ENCODE measurements at places on chromosomes 16 and 17.

DNA sequence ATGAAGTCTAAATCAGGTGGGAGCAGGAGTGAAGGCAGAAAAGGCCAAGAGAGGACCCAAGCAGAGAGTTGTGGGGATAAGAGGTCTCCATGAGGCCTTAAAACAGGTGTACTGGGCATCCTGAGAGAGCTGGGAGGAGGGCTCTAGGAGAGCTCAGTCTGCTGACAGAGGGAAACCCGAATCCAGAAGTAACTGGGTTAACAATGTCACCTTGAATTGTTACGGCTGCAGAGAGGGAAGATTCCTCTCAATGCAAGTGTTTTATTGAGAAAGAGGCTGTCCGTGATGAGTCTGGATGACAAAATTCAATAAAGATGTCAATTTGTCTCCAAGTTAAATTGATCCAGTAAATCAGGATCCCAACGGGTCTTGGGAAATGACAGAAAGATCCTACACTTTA is 8.3 kb downstream of the DHRS7C start:
- no peak for DNase-seq

DNA sequence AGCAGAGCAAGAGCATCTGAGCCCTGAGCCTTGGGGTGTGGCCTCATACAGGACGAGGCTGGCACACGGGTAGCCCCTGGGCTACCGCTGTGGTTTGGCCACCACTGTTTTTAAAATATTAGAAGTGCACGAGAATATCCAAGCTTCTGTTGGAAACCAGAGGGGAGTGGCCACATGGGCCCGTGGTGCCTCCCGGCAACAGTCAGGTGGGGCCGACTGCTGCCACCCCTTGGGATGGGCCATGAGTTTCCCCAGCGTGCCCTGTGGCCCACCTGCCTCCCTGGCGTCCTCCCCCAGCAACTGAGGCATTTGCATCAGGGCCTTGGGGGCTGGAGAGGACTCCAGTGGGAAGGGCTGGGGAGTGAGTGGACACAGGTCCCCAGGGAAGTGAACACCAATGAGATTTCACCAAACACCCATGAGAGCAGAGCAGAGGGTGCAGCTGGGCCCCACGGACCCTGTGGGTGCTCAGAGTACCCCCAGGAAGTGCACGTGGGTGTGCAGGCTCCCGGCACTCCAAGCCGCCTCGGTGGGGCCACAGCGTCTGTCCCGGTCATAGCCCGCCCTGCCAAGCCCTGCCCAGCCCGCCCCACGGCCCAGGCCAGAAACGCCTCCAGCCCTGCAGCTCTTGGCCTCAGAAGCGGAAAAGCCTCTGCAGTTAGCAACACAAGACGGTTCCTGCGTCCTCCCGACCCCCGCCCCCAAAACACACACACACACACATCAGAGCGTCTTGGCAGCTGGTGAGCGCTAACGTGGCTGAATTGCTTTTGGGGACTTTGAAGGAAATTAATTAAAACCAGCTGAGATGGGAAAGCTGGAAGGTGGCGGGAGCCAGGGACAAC is 22.7 kb downstream of the ZNF469 start:
- DNase-seq, result no peak

DNA sequence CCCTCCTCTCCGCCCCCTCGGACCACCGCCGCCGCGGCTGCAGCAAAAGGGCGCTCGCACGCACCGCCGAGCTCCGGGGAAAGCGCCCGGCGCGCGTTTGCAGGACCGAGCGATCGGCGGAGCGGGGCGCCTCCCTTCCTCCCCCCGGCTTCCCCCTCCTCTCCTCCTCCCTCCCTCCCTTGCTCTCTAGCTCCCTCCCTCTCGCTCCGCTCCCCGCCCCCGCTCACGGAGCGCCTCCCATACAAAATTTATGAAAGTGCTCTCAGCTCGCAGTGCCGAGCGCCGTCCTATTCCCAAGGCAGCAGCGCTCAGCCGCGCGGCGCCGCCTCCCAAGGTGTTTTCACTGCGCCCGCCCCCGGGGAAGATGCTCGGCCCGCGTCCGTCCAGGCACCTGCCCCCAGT is at the start of gene RTN4RL1:
Gene RTN4RL1 (minus strand): TSS at position 115 of the 402 bp plus-strand sequence. CDS start 469 bp downstream, outside the sequence.
- peak; percentile 53 for DNase-seq

- no peak for DNase-seq
These were observed 254.1 kb upstream of the IRX3 start for GRCh38 chr16:54540525-54541180.

- DNase-seq, result no peak
These were observed 80.9 kb upstream of the NLRP1 start for GRCh38 chr17:5665164-5665563.

DNA sequence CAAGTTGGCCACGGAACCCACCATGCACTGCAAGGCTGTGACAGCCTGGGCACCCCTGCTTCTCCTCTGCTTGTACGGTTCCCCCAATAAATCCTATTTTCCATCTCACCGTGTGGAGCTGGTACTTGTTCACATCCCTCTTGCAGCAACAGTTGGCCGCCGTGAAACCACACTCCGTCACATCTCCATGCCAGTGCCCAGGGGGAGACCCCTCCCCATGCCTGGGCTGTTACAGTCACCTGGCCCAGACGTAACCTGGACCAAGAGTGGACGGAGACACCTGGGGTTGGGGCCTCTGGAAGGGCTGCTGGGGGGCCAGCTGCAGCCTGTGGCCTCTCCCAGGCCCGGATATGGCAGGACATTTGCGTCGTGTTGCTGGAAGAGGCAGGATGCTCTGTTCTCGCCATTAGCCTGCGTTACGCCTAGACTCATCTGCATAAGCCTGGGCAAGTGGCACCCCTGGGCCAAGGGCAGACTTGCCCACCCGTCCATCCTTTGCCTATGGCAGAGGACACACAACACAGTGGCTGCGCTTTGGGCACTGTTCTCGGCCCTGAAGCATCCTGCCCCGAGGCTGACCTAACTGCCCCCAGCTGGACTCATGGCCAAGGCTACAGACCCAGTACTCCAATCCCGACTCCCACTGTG is 14.2 kb upstream of the KREMEN2 start:
- no peak for DNase-seq

GRCh38 chr17:79478051-79478461 is 132.8 kb downstream of the RBFOX3 start:
- DNase-seq, result no peak

- DNase-seq, result no peak
These were observed 56.7 kb upstream of the MED9 start for GRCh38 chr17:17420082-17420481.

- DNase-seq, result no peak
These were observed 210.6 kb downstream of the HAPSTR1 start for GRCh38 chr16:9302072-9302471.
